CMK (cell line): ENCODE measurements at places on chromosomes 5 and 9.

GRCh38 chr5:58259685-58260152 lies 200.2 kb downstream of the PLK2 start:
- no peak for DNase-seq

- no peak for DNase-seq
These were observed 132.9 kb upstream of the LMX1B start for GRCh38 chr9:126480813-126481212.

DNA sequence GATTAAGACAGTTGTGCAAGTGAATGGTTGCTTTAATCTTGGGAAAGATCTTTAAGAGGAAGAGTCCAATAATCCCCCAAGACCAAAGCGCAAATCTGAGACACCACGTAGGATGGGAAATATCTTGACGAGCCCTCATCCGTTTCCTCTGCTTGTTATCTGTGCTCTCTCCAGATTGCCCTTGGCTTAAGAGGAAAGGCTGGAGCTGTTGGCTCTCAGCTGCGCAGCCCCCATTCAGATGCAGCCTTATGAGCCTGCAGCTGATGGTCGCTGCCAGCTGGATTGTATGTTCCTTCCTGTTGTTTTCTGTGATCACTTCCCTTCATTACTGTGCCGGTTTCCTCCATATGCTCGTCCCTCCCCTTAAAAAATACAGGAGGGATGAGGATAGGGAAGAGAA lies 47.7 kb downstream of the PWWP2A start:
- DNase-seq: peak; percentile 14

GRCh38 chr5:38888041-38888440 lies 42.2 kb downstream of the OSMR start:
- no peak for DNase-seq

DNA sequence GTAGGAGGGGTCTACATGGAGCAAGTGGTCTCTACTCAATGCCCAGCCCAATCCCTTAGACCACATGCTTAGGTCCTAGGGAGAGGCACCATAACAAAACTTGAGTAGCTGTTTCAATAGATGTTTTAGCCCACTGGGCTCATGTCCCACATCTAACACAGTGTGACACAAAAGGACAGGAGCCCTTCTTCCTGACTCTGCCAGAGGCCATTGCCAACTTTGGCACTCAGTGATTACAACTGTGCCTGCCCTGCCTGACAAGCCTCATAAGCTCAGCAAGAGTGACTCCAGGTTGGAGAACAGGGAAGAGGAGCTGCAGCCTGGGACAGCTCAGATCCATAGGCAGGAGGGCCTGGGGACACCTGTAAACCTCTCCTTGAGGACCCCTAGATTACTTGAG lies 230.8 kb downstream of the ENC1 start:
- no peak for DNase-seq

DNA sequence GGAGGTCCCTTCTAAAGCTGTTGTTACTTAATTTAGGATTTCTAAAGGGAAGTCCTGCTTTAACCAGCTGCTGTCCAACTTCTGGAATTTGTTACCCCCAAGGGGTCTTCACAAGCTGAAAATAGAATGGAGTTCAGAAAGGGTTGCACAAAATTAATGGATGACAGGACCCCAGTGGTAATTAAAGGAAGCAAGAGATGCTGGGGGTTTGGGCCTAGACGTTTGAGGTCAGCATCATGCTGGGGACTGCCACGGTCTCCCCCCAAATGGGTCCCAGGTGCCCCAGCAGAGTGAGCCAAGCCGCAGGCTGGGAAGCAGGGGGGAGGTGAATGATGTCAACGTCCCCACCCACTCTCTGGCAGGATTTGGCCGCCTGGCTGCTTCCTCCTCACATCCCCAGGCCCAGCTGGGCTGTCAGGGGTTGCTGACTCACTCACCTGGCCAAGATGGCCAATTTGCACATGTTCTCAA lies 97.5 kb upstream of the ARAP3 start:
- DNase-seq: no peak
